Neural crest cell (in vitro differentiated cells): ENCODE measurements at places on chromosomes 5 and 9. TPM values are rescaled to one million over a fixed set of nuclear protein-coding genes. Genes with fewer than 3 reads are reported as not detected.

GRCh38 chr5:135952683-135953082 lies 2.1 kb downstream of the LECT2 start:
- DNase-seq: no peak
- peaks cover 41% of the 10 kb centered on the region for H3K27me3 ChIP-seq
- no peak overlapping the region for H3K4me3 ChIP-seq
- H3K27ac ChIP-seq: no peak overlapping the region

NMUR2 gene
- 0.23 TPM in 1 of 2 replicates, not detected in the other for total RNA-seq

GRCh38 chr5:25029004-25029403 lies 384.2 kb upstream of the CDH10 start:
- H3K27ac ChIP-seq: no peak overlapping the region
- no peak overlapping the region for H3K4me3 ChIP-seq
- no peaks in the 10 kb centered on the region for H3K27me3 ChIP-seq
- no peaks in the 10 kb centered on the region for H3K4me1 ChIP-seq

DNA sequence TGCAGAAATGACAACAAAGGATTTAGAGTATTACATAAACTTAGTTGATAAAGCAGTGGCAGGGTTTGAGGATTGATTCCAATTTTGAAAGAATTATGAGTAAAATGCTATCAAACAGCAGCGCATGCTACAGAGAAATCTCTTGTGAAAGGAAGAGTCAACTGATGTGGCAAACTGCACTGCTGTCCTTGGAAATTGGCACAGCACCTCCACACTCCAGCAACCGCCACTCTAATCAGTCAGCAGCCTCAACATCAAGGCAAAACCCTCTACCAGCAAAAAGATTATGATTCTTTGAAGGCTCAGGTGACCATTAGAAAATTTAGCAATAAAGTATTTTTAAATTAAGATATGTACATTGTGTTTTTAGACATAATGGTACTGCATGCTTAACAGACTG lies 66.4 kb downstream of the AUH start:
- DNase-seq: no peak
- H3K4me3 ChIP-seq: no peak overlapping the region
- no peak overlapping the region for H3K27ac ChIP-seq
- H3K27me3 ChIP-seq: no peaks in the 10 kb centered on the region
- no peaks in the 10 kb centered on the region for H3K4me1 ChIP-seq

LHFPL2 gene
- total RNA-seq: 14.4 and 15.0 TPM in 2 replicates

DNA sequence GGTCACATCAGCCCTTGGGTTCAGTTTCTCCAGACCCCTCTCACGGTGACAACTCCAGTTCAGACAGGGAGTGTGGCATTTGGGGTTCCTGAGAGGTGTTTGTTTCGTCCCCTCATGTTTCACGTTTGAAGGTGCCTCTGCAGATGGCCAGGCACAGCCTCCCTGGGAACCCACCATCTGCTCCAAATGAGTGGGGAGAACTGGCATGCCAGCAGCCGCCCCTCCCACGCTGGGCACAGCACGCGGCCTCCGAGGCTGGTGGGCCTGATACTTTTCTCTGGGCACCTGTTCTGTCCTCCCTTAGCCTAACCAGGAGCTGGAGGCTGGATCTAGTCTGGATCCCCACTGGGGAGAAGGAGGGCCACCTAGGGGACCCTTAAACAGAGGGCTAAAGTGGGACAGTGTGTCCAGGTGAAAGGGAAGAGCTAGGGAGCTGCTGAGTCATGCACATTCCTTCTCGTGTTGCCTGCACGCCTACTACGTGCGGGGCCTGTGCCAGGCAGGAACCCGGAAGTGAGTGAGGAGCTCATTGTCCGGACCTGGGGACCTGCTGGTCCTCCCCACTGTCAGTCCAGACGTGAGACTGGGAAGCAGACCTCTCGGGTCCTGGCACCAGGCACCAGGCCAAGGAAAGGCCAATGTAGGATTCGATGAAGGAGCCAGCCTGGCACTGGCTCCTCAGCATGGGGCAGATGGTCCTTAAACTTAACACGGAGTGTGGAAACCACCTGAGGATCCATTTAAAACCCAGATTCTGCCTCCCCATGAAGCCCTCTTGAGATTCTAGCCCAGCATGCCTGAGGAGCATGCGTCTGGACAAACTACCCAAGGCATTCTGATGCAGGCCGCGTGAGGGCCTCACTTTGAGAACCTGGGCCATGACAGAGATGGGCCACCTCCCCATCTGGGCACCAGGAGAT lies 11.7 kb downstream of the DNM1 start:
- DNase-seq: no peak
- peaks cover 31% of the 10 kb centered on the region for H3K4me1 ChIP-seq
- H3K4me3 ChIP-seq: no peak overlapping the region

STK32A gene
- total RNA-seq: 0.28 and 0.61 TPM in 2 replicates

GRCh38 chr9:137255448-137256114 lies 454 bp downstream of the NELFB start:
- H3K36me3 ChIP-seq: peaks cover 2% of the 10 kb centered on the region
- no peak for DNase-seq
- H3K27ac ChIP-seq: no peak overlapping the region
- peak overlapping the region; percentile 88 for H3K4me3 ChIP-seq
- peaks cover 3% of the 10 kb centered on the region for H3K27me3 ChIP-seq

- no peak overlapping the region for H3K4me3 ChIP-seq
- H3K36me3 ChIP-seq: no peaks in the 10 kb centered on the region
- peaks cover 51% of the 10 kb centered on the region for H3K4me1 ChIP-seq
- no peak overlapping the region for H3K27ac ChIP-seq
Observed at GRCh38 chr9:129275626-129276247, 97.7 kb upstream of the IER5L start.

DNA sequence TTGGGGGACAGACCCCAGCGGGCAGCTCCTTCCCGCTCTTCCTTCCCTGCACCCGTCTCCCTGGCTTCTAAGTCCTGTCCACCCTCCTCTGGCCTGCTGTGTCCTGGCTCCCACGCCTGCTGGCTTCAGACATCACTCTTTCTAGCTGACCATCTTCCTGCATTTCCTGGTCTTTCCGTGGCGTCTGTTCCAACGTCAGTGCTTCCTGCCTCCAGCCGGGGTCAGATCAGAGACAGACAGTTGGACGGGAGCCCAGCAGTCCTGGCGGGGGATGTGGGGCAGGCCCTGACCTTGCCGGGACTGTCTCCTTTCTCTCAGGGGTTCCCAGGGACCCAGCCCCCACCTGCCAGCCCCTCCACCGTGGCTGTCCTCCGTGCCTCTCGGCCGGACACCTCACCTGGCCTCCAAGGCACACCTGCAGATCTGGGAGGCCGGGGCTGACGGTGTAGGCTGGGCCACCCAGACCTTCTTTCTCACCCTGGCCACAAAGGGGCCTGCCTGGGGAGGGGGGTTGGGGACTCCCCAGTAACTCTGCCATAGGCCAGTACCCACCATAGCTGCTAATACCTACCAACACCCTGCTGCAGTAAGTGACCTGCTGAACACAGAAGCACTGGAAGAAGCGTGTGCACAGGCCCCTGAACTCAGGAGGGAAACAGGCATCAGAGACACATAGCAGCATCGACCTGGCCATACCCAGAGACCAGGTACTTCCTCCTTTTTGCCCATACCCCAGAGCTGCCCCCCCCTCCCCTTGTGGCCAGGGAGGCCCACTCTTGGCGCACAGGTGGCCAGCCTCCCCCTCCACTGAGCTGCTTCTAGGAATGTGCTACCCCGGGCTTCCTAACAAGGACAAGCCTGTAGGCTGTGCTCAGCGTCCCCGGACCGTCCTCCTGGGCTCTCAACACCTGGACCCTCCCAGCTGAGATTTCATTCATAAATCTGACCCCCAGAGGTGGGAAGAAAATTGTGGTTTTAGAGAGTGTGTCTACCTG lies 5.1 kb downstream of the NRARP start:
- H3K27ac ChIP-seq: peak overlapping the region; percentile 1
- H3K27me3 ChIP-seq: peaks cover 30% of the 10 kb centered on the region
- H3K36me3 ChIP-seq: peaks cover 4% of the 10 kb centered on the region

RANBP17 gene
- 24.2 and 26.9 TPM in 2 replicates for total RNA-seq

DNA sequence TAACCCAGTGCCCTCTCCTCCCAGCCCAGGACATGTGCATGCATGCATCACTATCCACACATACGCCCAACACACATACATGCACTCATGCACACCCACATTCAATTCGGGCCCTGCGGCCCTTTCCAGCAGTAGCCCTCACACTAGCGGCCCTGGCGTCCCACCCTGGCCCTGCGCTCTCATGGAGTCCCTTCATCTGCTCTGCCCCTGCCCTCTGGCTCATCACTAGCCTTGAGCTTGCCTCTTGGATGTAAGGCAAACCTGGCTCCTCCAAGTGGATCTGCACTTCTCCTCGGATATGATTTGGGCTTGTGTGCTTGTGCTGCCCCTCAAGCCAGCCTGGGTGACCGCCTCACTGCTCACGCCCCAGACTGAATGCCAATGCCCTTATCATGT lies 147.2 kb downstream of the SEC61B start:
- peaks cover 49% of the 10 kb centered on the region for H3K4me1 ChIP-seq
- no peaks in the 10 kb centered on the region for H3K27me3 ChIP-seq
- no peaks in the 10 kb centered on the region for H3K36me3 ChIP-seq
- no peak overlapping the region for H3K27ac ChIP-seq
- H3K4me3 ChIP-seq: peak overlapping the region; percentile 61

DNA sequence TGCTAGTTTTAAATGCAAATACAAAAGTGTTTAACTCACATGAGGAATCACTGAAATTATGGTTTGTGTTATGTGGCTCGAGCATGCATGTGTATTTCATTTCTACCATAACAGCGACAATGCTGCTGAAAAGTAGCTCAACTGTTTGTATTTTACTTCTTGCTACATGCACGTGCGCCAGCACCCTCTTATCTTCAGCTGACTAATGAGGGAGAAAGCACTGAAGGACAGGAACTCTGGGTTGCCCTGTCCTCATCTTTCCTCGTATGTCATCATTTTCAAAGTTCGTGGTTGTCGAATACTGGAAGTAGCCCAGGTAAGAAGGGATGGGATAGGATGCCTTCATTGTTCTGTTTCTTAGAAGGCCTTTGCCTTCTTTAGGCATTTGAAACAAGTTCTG lies 120.3 kb downstream of the SYK start:
- no peaks in the 10 kb centered on the region for H3K4me1 ChIP-seq
- no peaks in the 10 kb centered on the region for H3K36me3 ChIP-seq
- H3K27me3 ChIP-seq: no peaks in the 10 kb centered on the region
- DNase-seq: no peak

- DNase-seq: no peak
- no peaks in the 10 kb centered on the region for H3K4me1 ChIP-seq
- no peak overlapping the region for H3K4me3 ChIP-seq
Observed at GRCh38 chr5:18882154-18882553, 1105.8 kb downstream of the CDH18 start.

- H3K27ac ChIP-seq: no peak overlapping the region
- no peaks in the 10 kb centered on the region for H3K4me1 ChIP-seq
- peaks cover 13% of the 10 kb centered on the region for H3K36me3 ChIP-seq
- H3K4me3 ChIP-seq: no peak overlapping the region
- H3K27me3 ChIP-seq: no peaks in the 10 kb centered on the region
Observed at GRCh38 chr5:264338-264737, 7.1 kb upstream of the PDCD6 start.

DNA sequence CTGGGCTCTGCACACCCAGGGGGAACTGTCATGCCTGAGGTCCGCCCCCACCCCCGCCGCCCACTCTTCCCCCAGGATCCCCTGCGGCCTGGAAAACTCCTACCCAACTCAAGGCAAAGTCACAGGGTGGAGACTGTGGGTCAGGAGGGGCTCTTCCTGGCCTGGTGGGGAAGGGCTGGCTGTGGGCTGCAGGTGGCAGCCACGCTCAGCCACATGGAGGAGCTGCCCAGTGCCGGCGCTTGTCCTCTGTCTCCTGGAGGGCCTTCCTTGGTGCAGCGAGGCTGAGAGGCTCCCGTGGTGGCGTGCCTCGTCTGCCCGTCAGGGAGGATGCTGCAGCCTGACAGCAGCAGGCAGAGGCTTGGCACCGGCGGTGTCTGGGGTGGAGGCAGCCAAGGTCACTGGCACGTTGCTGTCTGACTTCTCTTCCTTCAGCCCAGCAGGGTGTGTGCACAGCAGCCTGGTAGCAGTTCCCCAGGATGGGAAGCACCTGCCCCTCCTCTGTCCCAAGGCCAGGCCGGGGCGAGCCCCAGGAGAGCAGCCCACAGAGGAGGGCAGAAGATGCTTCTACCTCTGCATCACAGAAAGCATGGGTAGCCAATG lies 78.1 kb downstream of the ADAMTS2 start:
- H3K36me3 ChIP-seq: no peaks in the 10 kb centered on the region
- DNase-seq: no peak
- no peak overlapping the region for H3K4me3 ChIP-seq
- peaks cover 10% of the 10 kb centered on the region for H3K4me1 ChIP-seq
- no peak overlapping the region for H3K27ac ChIP-seq
- H3K27me3 ChIP-seq: no peaks in the 10 kb centered on the region

MARCHF11 gene
- total RNA-seq: 0.23 and 1.1 TPM in 2 replicates

PRRX2 gene
- 0.65 and 0.68 TPM in 2 replicates for total RNA-seq

DNA sequence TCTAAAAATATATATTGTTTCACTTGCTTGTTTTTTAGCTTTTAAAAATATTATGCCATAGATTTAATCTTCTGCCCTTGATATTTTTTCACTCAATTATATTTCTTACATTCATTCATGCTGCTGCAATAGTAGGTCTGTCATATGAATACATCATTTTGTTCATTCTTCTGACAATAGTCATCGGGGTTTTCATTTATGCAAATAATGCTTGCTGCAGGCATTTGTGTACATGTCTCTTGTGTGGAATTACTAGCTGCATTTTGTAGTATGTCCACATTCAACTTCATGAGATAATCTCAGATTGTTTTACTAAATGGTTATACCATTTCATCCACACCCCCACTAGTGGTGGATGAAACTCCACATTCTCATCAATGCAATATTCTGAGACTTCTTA lies 5.3 kb upstream of the PLPP1 start:
- H3K4me1 ChIP-seq: peaks cover 7% of the 10 kb centered on the region
- H3K36me3 ChIP-seq: no peaks in the 10 kb centered on the region
- H3K4me3 ChIP-seq: no peak overlapping the region

UBAP2 gene
- total RNA-seq: 60.7 and 62.7 TPM in 2 replicates

DNA sequence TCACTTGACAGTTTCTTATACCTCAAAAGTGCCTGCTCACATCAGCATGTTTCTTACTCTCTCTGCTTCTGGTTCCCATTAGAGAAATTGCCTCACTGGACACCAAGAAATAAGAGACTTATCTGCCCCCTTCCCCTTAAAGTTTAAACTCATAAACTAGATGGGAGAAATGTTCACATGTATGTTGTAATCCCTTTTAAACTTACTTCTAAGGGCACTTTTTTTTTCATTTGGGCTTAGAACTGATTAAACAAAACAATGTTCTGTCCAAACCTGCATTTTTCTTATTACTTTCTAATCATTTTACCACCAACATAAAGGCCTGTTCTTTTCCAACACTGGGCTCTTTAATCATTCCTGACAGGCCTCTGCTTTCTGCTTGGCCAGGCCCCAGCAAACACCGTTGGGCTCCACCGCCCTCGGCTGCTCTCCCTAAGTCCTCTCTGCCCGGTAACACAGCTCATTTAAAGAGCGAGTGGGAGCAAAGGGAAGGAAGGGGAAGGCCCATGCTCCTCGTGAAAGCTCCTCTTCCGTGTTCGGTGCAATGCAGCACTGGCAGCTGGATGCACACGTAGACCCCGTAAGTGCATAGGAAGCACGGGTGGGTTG lies 53.4 kb downstream of the ROR2 start:
- H3K4me1 ChIP-seq: peaks cover 58% of the 10 kb centered on the region
- DNase-seq: no peak
- no peak overlapping the region for H3K4me3 ChIP-seq
- peak overlapping the region; percentile 81 for H3K27ac ChIP-seq
- H3K36me3 ChIP-seq: peaks cover 2% of the 10 kb centered on the region
